Activated CD8-positive, alpha-beta memory T cell treated with anti-CD3 and anti-CD28 coated beads, Interleukin-2, amount 50 U/mL, for 4 hours (primary cell): ENCODE measurements at places on chromosomes 3 and 15.
A peak's percentile ranks its signal among the peaks of the same experiment; 100 is the strongest.

DNA sequence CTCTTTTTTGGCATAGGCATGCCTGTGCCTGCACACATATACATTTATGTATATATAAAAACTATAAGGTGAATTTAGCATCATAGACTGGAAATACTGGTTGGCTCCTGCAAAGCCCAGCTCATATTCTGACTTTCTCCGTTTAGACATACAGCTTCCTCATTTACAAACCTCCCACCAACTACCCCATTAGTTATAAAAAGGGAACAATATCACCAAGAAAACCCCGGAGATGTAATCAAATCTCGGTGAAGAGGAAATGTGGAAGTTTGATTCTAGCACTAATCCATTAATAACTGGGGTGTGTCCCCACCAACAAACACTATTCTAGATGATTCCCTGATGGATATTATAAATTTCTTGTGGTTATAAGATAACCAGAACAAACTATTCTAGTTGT, 517.7 kb upstream of the TBL1XR1 start:
- no peak for DNase-seq

DNA sequence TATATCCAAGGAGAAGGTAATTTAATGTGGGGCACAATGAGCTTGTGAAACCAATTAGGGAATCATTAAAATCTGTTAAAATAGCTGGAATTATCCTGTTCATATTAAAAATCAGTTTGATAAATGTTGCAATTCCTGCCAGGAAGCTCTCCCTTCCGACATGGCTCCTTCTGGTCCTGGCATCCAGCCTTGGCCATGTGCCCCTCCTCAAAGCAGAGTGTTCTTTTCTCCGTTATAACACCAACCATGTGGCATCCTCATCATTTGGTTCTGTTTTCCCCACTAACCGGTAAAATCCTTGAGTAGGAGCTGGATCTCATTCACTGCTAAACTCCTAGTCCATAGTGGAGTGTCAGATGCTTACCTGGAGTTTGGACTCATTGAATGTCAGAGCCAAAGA, 127.2 kb downstream of the ARNT2 start:
- DNase-seq: no peak

- peak; percentile 48 for DNase-seq
Measured at GRCh38 chr15:88658972-88659931, 20.4 kb downstream of the ISG20 start.

- no peak for DNase-seq
Measured at GRCh38 chr15:64311566-64311965, 44.4 kb downstream of the CSNK1G1 start.

GRCh38 chr15:71278989-71279756, 163.9 kb downstream of the THSD4 start:
- DNase-seq: no peak

DNA sequence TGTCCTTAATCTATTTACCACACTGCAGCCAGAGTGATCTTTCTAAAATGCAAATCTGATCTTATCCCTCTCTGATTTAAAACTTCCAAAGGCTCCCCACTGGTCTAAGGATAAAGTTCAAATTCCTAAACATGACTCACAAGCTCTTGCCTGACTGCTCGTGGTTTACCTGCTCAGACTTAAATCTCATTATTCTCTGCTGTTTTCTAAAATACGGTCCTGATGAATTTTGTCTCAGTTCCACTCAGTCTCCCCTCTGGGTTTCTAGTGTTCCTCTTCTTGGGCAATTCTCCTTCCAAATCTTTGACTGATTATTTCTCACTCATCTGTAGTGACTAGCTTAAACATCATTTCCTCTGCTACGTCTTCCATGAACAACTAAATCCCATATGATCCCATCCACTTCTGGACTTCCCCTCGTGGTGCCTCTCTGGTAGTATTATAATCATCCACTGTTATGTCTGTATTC, 108.3 kb downstream of the P3H2 start:
- no peak for DNase-seq

- DNase-seq: no peak
Measured at GRCh38 chr3:2485027-2485375, 386.3 kb downstream of the CNTN4 start.

DNA sequence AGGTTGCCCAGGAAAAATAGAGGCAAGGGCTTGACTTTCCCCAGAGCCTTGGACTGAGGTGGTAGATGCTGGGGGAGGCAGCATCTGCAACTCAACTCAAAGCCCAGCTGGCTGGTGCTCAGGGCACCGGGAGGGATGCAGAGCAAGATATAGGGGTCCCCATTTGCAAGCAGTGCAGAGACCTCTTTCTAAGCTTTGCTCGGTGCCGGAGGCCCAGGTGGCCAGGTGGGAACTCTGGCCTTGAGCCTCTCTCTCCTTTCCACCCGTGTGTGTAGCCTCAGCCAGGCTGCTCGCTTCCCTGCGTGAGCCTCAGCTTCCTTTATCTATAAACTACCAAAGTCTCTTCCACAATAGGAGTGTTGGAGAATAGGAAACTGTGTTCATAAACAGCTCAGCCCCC, 36.5 kb downstream of the SLC6A6 start:
- DNase-seq: no peak
